ENCODE measurements at places on chromosomes 5 and 9. TPM values are rescaled to one million over a fixed set of nuclear protein-coding genes. Genes with fewer than 3 reads are reported as not detected.

DNA sequence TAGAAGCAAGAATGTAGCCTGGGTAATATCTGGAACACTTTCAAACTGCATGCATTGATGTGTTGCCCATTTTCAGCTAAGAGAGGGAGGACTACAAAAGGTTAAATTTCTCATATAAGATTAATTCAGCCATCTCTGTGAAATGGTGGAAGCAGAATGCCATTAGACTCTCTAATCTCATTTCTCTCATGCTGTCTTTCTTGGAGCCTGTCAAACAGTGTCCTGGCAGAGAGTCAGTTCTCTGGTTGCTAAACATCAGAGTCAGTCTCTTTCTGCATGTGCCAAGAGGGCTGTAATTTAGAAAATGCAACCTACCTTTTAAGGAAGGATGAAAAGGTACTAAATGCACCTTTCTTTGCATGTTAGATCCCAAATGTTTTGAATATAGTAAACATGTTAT is 910 bp upstream of the GARNL3 start:
- H3K36me3 ChIP-seq, result no peaks in the 10 kb centered on the region
- DNase-seq, result no peak
- H3K4me1 ChIP-seq, result no peaks in the 10 kb centered on the region
- no peak overlapping the region for H3K27ac ChIP-seq
- peaks cover 30% of the 10 kb centered on the region for H3K27me3 ChIP-seq

GRCh38 chr5:120164986-120165385 is 299.1 kb upstream of the PRR16 start:
- H3K27me3 ChIP-seq, result no peaks in the 10 kb centered on the region
- no peak overlapping the region for H3K27ac ChIP-seq
- no peaks in the 10 kb centered on the region for H3K36me3 ChIP-seq
- DNase-seq, result no peak

GRCh38 chr5:35316611-35317274 is 86.5 kb upstream of the PRLR start:
- H3K4me3 ChIP-seq, result no peak overlapping the region
- no peaks in the 10 kb centered on the region for H3K36me3 ChIP-seq
- peaks cover 7% of the 10 kb centered on the region for H3K4me1 ChIP-seq
- no peak overlapping the region for H3K27ac ChIP-seq
- H3K27me3 ChIP-seq, result no peaks in the 10 kb centered on the region

DNA sequence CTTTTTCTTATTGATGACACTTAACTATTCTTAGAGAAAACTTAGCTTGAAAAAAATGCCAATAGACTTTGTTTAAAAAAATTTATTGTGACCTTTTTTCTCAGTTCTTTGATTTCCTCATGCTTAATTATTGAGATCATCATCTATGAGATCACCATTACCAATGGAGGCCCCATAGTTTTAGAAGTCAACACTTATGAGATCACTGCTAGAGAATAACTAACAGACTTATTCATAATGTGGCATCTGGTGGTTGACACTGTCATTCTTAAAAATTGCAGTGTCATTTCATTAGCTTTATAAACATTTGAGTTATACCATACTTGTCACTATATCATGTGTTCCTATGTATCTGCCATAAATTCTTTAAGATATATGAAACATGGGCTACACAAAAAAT is 14.9 kb upstream of the FEM1C start:
- H3K27me3 ChIP-seq, result peaks cover 18% of the 10 kb centered on the region
- no peaks in the 10 kb centered on the region for H3K36me3 ChIP-seq
- no peak for DNase-seq
- H3K4me3 ChIP-seq, result no peak overlapping the region

The SYK gene
- 0.18 TPM for total RNA-seq

The PCDHA13 gene
- total RNA-seq, result not detected

The STOML2 gene
- 250 TPM for total RNA-seq
